ENCODE measurements at places on chromosomes 11 and 22.

GRCh38 chr11:102341844-102342318, 5.1 kb upstream of the BIRC2 start:
- peak; percentile 76 for DNase-seq

DNA sequence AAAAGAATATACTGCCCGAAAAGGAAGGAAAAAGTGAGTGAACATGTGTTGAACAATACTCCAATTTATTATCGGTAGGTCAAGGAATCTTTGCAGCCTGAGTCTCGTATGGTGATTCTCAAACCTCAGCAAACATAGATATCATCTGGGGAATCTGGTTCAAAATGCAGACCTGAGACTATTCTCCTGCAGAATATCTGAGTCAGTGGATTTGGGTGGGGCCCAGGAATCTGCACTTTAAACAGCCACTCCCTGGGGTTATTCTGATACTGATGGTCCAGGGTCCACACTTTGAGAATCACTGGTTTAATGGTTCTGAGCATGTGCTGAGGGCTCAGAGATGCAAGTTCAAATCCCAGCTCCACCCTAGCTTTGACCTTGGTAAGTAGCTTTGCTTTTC, 53.6 kb upstream of the GRK3 start:
- no peak for DNase-seq

DNA sequence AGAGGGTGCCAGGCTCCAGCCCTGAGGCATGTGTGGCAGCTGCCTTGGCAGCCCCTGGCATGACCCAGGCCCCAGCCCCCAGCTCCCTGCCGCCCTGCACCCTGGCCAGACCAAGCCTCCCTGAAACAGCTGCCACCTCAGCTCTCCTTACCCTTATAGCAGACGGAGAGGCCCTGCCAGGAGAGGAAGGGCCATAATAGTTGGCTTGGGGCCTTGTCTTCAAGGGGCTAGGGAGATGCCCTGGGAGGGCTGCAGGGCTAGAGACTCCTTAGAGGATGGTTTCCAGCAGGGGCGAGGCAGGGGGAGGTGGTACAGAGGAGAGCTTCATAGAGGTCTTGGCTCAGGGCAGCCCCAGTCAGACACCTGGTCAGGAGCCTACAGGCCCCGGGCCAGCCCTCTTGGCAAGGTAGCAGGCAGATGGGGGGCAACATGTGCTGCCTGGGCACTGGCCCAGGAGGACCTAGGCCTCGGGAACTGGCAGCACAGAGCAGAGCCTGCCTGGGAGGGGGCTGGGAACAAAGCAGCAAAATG, 13.0 kb downstream of the SMTN start:
- no peak for DNase-seq

GRCh38 chr22:37032535-37033460, 13.3 kb downstream of the MPST start:
- peak; percentile 50 for DNase-seq

DNA sequence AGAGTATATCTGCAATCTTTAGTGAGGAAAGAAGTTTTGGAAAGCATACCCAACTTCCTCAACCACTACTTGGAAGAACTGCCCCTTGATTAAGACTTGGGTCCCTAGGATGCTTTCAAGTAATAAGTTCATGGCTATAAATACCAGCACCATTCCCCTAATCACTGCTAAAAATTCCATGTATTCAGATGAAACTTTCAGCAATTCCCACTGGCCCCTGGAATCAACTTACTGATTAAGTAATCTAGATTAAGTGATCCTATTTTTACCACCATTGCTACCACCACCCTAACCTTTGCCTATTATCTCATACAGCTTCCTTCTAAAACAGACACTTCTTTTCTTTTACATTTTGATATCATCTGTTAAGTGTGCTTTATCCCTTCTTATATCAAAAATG, 10.5 kb downstream of the PICALM start:
- no peak for DNase-seq

DNA sequence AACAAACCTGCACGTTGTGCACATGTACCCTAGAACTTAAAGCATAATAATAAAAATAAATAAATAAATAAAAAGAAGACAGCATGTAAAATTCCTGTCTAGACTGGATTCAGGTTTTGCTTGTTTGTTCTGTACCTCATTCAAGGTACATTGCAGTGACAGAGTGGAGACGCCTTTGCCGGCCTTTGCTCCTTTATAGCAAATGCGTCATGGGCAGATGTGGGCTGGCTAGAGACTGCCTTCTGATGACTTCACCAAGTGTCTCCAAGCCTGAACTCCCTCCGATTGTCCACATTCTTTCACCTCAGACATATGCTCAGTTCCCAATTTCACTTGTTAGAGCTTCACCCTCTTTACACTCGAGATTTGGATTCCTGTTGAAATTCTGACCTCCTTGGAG, 147.8 kb upstream of the ARHGAP20 start:
- DNase-seq: no peak

DNA sequence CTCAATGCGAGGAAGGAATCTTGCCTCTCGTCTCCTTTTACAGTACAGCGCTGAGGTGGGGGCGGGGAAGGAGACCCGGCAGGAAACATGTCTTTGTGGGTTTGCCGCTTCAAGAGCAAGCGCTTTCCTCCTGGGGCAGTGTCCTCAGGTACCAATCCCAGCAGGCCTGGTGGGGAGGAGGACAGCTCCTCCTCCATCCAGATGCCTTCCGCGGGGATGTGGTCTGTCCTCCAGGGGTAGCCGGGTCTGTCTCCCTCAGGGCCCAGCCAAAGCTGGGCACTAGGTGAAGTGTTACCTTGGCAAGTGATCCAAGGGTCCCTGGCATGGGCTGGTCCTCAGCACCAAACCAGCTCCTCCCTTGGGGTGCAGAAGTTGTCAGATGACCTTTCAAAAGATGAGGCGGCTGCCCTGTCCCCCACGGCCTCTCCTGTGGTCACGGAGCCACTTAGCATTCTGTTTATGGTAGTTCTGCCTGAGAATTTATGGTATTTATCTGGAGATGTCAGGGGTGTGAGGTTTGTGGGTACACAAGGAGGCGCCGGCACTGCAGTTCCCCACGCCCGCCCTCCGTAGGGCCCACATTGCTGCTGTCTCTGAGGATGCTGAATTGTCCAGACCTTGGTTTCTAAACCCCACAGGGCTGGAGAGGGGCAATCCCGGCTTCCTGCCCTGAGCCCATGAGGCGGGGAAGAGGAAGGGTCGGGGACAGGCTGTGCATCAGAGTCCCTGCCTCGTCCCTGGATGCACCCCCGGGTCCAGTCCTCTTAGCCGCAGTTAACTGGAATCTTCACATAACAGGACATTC, 93.5 kb upstream of the ANO1 start:
- DNase-seq: peak; percentile 76

- no peak for DNase-seq
Measured at GRCh38 chr11:127675581-127675980, 675.0 kb upstream of the KIRREL3 start.

DNA sequence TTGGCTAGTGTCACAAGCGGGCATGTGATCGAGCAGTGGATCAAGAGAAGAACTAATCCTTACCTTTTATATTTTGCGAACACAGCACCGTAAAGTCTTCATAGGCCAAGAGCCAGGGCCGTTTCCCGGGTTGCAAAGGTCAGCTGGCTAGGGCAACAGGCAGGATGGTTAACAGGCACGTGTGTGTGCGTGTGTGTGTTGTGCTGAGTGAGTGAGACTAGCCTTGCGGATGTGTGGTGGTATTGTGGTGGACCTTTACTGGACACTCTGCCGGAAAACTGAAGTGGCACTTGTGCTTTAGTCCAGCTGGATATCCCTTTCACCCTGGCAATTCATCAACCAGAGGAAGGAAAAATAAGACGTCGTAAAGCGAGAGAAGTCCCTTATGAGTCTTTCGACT, 176.7 kb downstream of the BCR start:
- DNase-seq: no peak

DNA sequence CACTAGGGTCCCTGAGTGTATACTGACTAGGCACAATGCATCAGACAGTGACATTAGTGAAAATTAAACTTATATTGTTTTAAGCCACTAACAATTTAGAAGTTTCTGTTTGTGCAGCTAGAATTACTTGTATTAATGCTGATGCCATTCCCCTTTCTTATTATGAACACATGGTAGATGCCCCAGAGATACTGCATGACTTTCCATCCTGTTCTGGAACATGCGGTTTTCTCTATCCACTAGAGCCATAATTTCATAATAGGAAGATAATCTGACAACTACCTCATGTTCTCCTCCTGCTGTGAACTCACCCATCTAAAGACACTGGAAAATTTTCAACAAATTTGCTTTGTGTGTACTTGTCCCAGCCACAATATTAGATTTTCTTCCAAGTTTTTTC, 1256.4 kb downstream of the FAM181B start:
- DNase-seq: no peak

- no peak for DNase-seq
Measured at GRCh38 chr11:19209617-19210370, 8.0 kb upstream of the CSRP3 start.

DNA sequence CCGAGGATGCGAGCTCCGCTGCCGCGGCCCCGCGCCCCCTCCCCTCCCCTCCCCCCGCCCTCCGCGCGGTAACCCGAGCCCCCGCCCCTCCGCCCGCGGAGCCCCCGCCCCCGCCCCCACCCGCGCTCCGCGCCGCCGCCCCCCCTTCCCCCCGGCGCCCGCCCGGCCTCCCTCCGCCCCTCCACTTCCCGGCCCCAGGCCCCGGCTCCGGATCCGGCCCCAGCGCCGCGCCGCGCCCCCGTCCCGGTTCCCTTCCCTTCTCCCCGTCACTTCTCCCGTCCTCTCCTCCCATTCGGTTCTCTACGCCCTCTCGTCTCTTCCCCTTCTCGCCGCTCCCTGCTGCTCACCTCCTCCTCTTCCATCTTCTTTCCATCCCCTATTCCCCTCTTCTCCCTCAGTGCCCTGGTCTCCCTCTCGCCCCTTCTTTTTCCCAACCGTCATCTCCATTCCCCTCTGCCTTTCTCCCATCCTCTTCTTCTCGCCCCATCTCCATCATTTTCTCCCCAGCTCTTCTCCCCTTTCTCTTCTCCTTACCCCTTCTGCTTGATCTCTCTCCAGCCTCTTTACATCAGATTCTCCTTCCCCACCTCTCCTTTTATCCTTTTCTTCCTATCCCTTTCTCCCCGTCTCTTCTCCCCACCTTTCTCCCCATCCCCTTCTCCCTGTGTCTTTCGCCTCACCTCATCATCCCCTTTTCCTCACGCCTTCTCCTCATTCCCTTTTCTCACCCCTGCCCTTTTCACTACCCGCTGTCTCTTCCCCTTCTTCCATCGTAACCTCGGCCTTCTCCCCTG, at the start of gene DCHS1:
Gene DCHS1 (minus strand): TSS at position 20 of the 794 bp plus-strand sequence. CDS start 14,196 bp downstream, outside the sequence.
- DNase-seq: peak; percentile 86

- no peak for DNase-seq
Measured at GRCh38 chr11:60923326-60923725, 934 bp upstream of the TMEM132A start.

- peak; percentile 89 for DNase-seq
Measured at GRCh38 chr11:75428281-75428724, 4.7 kb downstream of the KLHL35 start.

- peak; percentile 5 for DNase-seq
Measured at GRCh38 chr11:58577555-58578135, 1.2 kb upstream of the ZFP91 start.

DNA sequence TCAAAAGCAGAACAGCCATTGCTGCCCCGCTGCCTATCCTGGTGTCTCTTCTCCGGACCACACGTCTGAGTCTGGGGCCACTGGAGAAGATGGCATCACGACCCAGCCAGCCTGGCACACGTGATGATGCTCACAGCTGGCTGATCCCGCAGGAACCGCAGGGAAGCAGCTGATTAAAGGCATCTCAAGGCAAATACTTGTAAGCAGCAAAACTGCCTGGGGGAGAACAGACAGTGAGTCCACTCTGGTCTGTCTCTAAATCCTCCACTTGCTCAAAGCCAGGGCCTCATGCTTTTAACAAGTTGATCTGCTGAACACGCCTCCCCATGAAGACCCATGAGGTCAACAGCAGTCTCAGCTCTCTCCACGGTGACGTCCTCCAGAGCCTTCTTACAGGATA, 108.6 kb downstream of the BRD1 start:
- no peak for DNase-seq

DNA sequence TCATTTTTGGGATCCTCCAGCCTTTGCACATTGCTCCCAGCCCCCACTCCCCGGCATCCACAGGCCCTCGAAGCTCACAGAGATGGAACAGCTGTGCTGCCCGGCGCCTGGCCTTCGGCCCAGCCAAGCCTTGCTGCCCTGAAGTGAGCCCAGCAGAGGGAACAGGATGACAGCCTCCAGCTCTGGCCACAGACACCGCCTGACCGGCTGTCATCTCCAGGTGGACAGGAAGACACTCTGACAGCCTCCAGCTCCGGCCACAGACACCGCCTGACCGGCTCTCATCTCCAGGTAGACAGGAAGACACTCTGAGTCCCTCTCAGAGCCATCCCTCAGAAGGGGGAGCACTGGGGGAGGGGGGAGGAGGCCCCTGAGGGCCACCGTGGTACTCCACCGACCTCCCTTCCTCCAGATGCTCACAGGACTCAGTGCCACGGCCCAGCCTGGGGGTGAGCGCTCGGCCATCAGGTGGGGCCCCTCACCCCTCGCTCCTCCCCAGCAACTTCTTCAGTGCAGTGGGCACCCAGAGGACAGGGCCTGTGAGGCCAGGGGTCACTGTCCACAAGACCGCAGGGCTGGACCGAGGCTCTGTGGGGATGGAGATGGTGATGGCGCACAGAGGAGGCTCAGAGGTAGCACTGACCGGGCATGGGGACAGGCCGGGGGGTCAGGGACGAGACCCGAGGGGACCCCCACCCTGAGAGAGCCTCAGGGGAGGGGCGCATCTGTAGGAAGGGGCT, 58.6 kb downstream of the BRD1 start:
- DNase-seq: peak; percentile 16

GRCh38 chr11:8732324-8732670, 49.7 kb downstream of the RPL27A start:
- DNase-seq: no peak

DNA sequence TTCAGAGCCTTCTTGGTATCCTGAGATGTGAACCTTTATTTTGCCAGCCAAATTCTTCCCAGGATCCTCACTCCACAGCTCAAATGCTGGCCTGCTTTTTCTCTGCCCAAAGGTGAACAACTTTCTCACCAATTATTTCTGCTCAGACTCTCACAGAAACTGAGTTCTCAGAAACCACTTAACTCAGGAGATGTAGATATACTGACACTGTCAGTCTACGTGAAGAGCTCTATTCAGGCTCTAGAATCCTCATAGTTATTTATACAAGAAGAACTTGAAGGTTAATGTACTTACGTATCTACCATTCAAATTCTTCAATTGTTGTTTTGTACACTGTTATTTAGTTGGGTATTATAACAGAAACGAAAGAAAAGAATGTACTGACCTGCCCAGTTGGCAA, 666.1 kb downstream of the CNTN5 start:
- DNase-seq: no peak

- DNase-seq: no peak
Measured at GRCh38 chr11:59112494-59112893, 5.5 kb downstream of the FAM111B start.

DNA sequence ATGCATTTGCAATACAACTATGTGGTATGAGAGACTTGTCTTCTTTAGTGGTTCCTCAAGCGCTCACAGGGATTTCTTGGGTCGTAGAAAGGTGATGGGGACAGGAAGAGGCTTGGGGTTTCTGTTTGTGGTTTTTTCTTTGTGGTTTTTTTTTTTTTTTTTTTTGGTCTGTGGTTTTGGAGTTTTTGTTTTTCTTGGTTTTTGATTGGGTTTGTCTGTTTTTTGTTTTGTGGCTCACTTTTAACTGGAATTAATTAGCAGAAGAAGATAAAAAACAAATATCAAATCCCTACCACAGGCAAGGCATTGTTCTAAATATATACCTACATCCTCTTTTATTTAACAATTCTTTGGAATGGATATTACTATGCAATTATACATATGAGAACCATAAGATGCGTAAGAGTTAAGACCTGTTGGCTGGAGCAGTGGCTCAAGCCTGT, 5.5 kb downstream of the TTC28 start:
- no peak for DNase-seq

All from iPS-NIHi11 (cell line).